ENCODE measurements at places on chromosomes 2 and 18.

- no peak for DNase-seq
Observed at GRCh38 chr2:233022561-233022960, 9.5 kb upstream of the NGEF start.

DNA sequence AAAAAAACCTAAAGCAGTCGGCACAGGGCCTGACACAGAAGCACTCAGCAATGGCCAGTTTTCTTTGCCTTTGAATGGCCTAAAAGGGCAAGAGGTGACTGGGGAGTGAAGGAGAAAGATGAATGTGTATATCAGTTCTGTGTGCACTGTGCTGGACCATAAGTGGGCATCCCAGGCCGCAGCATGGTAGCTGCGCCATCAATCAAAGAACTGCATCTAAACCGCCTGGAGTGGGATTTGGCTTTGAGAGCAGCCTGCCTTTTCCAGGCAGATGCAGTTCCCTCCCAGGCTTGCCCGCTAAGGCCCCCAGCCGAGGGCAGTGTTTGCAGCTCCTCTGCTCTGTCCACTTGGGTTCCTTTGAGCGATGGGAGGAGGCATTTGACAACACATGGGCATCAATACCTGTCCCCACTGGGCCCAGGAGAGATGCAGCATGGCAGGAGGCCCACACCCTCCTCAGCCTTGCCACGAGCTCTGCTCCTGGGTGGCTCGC is 144.1 kb downstream of the FAM210A start:
- no peak for DNase-seq

DNA sequence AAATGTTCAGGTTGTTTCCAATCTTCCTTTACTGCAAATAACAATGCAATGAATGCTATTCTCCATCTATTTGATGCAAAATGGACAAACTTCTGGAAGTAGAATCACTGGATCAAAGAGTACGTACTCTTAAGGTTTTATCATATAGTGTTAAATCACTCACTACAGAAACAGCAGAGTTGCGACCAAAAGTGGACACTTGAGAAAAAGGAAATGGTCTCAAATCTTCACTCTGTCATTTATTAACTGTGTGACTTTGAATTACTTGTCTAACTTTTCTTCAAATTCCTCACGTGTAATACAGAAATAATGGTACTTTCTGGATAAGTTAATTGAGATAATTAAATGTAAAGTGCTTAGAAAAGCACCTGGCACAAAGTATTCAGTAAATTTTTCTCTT is 78.1 kb downstream of the CERKL start:
- DNase-seq: no peak

- DNase-seq: no peak
Observed at GRCh38 chr2:236351966-236352525, 87.8 kb upstream of the ASB18 start.

DNA sequence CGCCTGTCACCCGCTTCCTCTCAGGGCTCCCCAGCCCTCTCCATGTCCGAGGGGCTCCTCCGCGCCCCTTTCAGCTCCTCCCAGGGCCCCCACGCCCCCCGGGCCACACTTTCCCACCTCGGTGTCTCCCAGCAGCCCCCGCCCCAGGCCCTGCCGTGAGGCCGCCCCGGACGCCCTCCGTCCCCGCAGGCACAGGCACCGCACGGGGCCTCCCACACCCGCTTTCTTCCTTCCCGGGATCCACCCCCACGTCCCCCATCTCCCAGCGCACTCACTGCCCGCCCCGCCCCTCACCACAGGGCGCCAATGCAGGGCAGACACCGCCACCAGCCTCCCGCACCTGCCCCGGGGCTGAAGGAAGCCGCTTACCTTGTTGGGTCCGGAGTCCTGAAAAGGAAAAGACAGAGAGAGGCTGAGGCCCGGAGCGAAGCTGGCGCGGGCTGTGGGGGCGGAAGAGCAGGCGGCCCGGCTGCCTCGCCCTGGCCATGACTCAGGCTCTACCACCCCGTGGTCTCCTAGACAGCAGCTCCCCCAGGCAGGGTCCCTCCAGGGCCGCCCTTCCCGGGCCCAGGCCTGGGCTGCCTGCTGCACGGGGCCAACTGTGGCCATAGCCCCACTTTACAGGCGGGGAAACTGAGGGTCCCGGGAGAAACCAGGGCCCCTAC is 37.7 kb downstream of the KIF1A start:
- DNase-seq: no peak

DNA sequence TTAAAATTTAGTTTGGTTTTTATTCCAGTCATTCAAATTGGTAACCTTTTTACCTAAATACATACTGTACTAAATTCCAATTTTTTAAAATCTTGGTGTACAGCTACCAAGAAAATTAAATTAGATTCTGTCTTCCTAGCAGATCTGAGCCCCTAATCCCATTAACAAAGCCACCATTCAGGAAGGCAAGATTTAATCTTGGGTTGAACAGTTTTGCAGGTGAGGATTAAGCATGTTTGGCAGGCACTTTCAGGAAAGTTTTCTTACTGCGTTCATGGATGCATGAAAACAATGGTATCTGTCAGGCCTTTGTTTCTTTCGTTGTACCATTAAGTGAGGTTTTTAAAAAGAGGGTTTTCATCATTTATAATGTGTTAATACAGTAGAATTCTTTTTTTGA is 32.8 kb downstream of the ITPRID2 start:
- DNase-seq: no peak

DNA sequence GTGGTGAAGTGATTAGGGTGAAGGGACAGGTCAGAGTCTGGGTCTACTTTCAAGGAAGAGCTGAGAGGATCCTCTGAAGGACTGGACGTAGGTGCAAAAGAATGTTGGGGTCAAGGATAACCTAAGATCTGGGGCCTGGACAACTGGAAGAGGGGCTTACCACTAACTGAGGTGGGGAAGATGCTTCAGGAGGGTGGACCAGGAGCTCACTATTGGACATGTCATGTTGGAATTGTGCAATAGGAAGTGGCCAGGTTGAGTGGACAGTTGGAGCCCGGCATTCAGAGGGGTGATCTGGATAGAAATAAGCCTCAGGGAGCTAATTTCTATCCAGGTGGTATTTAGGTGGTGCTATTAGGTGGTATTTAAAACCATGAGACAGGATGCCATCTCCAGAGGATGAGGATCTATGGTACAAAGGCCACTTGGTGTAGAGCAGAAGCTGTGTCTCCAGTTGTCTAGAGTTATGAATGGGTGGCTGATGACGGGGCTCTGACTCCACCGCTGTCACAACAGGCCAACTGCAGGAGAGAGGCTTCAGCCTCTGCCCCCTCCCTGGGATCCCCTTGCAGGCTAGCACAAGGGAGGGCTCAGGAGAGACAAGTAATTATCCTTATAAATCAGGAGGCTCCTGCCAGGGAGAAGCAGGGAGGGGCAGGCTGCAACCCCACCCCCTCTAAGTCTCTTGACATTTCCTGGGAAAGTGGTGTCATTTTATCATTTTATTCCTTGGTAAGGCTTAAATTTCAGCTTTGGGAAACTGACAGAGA is 158.0 kb downstream of the SMAD7 start:
- DNase-seq: no peak

DNA sequence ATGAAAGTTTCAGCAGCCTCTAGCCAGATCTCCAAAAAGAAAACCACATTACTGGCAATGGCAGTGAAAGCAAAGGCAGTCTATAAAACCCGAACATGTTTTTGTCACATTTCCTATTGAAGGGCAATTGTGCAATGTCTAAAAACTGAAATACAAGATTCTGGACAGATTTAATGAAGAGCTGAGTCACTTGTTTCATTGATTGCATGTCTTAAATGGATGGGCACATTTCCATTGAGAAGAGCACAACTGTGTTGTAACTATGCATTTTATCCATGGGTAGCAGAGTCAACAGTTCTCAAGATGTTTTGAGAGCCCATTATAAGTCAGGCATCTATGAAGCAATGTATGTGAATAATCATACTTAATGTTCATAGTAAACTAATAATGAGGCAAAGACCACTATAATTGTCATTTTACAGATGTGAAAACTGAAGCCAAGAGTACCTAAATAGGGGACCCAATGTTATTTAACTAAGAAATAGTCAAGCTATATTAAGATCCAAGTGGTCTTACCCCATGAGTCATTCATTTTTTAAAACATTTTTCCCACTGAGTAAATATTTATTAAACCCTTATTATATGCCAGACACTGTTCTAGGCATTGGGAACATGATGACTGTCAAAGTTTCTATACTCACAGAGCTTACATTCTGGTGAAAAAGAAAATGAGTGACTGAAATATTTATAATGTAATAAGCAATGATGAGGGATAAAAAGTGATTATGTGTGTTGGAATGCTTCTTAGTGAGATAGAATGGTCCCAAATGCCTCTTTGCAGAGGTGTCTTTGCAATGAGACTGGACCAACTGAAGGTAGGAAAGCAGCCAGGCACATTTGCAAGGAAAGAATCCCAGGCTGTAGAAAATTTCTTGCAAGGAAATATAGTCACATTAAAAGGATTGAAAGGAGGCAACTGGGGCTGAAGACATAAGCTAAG is 818.9 kb upstream of the ACVR2A start:
- no peak for DNase-seq

GRCh38 chr18:44238454-44238853 is 442.2 kb upstream of the SETBP1 start:
- DNase-seq: no peak

DNA sequence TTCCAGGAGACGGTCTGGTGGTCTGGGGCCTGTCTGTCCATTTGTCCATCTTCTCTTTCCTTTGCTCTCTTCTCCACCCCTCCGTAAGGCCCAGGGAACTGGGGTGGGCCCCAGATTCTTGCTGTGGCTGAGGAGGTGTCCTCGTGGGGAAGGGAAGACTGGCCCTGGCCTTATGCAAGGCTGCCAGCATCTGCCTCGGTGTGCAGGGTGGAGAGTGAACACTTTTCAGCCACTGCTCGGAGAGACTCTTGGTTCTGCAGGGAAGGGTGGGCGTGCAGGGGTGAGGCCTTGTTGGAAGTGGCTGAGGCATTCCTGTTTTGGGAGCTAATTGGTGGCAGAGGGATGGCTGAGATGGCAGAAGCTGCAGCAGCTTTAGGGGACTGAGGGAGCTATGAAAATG is 23.0 kb downstream of the EMX1 start:
- no peak for DNase-seq

- DNase-seq: no peak
Observed at GRCh38 chr2:11674983-11675382, 5.0 kb upstream of the NTSR2 start.

DNA sequence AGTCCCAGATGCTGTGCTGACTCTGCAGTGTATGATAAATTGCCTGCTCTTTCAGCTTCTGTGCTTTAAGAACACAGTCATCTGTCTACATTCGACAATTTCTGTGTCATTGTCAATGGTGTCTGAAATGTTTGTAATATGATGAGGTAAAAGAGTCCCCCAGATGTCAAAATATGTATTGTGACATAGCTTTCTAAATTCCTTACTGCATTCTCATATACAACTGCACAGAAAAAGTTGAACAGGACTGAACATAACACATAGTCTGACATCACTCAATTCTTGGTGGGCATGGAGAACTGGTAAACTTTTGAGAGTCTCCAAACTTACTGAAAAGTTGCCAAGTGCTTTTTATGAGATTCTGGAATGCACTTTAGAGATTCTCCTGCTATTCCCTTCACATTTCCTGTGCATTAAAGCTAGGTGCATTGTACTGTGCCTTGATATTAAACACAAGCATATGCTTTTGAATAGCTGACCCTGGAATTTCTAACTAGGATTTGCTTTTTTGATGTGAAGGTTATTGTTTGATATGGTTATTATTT is 48.1 kb upstream of the ARHGAP28 start:
- DNase-seq: no peak

DNA sequence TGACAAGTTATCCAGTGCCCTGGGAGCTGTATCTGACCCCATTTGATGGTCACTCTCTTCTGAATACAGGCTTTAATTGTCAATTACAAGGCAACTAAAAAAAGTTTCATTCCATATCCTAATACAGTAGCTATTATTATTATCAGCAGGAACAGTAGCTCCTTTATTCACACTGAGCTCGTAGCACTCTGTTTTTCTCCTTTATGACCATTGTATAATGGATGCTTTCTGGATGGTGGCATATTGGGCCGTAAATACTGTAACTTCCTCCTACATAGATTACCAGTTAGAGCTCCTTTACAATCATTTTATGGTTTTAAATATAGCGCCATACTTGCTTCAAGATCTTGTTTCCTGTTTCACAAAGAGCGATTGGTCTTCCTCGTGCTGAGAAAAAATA is 1040.3 kb downstream of the TSN start:
- DNase-seq: no peak

DNA sequence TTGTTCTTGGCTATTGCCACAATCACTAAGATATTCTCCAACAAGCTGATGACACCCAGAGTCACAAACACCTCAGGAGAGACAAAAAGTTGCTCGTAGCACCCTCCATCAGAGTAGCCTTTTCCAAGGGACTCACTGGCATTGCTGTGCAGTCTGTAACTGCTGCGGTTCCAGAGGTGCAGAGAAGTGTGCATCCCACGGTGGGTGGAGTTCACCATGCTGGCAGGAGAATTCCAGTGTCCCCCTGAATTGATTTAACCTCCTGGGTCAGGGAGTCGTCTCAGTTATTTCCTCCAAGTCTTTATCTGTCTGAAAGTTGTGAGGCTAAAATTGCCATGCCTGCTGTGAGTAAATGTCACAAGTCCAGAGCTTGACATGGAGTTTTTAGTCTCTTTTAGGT is 443 bp downstream of the MC4R start:
- DNase-seq: no peak

GRCh38 chr2:223727562-223727961 is 109.8 kb downstream of the AP1S3 start:
- peak; percentile 18 for DNase-seq

DNA sequence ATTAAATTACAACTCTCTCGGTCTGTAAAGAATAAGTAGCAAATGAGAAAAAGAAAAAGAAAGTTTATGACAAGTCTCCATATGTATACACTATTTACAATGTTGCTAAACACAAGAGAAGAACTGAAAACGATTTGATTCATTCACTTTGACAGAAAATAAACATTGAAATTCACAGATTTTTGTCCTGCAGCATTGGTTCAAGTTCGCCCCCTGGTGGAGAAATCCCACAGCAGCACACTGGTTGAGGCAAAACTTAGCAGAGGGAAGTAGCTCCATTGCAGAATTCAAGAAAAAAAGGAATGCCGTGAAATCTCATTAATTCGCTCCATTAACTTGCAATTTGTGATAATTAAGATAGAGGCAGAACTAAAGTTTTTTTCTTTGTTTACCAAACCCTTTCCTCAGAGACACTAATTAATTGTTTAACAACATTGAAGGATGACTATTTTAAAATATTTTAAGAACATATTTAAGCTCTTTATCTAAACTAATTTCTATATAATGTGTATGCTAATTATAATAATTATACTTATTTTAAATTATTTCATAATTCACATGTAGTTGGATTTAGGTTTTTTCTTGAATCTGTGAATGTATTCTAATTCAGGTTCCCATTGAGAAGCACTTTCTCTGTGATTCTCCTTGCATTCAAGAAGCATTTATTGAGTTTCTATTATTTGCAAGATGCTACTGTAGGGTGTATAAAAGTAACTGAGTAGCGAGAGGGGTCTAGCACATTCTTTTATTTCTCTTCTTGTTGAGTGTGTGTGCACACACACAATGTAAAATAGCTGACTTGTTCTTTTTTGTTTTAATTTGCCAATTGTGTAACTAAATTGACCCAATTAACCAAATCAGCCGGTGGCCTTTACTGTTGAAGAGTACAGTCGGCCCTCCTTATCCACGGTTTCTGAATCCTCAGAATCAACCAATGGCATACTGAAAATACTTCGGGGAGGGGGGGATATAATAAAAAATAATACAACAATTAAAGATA is 74.1 kb downstream of the COL4A3 start:
- DNase-seq: peak; percentile 77

- DNase-seq: no peak
Observed at GRCh38 chr2:145040433-145040832, 520.5 kb upstream of the ZEB2 start.

All from endothelial cell (in vitro differentiated cells).